ENCODE measurements at places on chromosomes 3 and 15.
A peak's percentile ranks its signal among the peaks of the same experiment; 100 is the strongest.

- DNase-seq: no peak
Observed at GRCh38 chr3:31048143-31048542, 153.7 kb upstream of the GADL1 start.

GRCh38 chr15:93206893-93207292 is 117.9 kb upstream of the RGMA start:
- DNase-seq: no peak

DNA sequence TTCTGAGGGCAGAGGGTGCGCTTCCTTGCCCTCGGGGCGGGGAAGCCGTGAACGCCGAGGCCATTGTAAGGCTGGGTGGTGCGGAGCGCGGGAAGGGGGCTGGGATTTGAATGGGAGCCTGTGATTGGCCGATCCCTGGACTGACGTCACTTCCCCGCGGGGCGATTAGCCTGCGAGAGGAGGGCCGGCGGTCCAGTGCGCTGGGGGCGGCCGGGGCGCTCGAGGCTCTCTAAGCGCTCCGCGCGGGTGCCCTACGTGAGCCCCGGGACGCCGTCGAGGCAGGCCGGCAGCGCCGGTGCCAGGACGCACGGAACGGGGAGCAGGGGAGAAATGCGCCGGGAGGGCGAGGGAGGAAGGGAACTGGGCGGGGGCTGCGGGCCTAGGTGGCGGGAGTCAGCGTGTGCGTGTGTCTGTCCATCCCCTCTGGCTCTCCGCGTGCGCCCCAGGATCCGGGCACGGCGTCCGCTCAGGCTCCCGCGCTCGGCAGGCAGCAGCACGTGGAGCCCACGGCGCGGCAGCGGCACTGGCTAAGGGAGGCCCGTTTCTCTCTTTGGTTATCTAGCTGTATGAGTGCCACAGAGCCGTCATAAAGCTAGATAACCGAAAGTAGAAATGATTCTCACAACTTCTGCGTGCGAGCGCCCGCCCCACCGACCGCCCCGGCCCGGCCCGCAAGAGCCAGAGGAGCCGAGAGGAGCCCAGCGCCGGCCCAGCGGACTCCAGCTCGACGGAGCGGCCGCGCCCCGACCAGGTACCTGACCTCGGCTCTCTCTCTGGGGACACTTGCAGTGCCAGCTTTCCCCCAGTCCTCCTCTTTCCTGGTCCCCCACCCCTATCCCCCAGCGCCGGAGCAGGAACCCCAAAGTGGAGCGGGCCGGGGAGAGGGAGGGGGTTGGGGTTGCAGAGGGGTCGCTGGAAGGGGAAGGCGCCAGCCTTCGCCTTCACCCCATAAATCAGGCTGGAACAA is 33.1 kb upstream of the POLG start:
- no peak for DNase-seq

- no peak for DNase-seq
Observed at GRCh38 chr3:181369637-181370036, 342.1 kb upstream of the SOX2 start.

DNA sequence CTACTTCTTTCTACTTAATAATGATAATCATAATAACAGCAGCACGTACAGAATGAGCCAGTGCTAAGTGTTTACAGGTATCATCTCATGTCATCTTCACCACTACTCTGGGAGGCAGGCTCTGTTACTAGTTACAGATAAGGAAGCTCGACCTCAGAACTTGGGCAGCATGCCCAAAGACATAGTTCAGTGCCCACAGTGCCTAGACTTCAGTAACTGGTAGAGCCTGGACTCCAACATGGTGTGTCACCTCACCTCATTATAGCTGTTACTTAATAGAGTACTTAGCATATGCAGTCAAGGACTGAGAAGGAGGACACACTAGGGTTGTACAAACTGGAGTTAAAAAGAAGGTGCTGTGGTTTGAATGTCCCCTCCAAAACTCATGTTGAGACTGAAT is 7.6 kb downstream of the GADL1 start:
- no peak for DNase-seq

DNA sequence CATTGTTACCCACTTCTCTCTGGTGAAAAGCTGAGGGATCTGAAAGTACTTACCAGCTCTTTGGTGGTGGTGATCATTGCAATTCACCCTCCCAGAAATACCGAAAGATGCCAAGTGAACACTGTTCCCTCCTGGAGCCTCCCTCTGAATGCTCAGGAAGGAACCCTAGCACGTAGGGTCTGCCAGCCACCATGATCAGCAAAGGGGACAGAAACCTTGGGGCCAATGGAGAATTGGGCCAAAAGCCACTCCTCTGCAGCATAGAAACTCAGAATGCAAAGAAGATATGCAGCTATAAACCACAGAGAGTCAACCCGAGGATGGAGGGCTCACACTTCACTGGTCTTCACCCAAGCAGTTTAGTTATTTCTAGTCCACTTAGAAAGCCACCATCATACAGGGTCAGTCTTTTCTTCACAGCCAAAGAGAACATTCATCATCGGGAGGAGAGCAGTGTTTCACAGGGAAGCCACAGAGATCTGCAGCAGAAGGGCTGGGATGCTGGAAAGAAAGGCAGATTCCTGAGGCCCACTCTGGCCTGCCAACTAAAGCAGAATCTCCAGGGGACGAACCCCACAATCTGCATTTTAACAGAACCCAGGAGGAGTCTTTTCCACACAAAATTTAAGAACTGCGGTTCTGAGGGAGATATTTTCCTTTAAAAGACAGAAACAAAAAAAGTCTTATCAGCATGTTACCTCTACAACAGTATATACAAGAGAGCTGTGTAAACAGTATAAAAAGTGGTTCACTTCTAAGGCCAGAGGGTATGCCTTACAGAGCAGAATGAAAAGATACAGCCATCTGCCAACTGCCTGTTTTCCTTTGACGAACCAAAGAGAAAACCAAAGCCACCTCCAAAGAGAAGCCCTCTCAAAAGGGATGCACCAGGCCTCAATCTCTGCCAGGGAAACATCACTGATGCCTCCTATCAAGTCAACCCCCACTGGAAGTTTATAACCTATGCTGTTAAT is 11.3 kb downstream of the TBC1D2B start:
- DNase-seq: no peak

DNA sequence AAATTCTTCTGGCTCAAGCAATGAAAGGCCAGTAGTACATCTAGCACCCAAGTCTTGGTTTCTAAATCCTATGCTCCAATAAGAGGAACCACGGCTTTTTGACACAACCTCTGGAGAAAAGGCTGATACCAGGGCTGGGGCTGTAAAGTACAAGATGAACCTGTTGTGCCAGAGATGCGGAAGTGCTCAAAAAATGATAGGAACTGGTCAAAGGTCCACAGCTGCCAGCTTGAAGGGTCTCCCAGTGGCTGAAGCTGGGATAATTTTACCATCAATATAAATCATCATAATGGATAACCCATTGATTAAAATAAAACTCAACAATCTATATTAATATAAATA is 558 bp upstream of the NCEH1 start:
- DNase-seq: no peak

- no peak for DNase-seq
Observed at GRCh38 chr3:21642433-21642832, 108.6 kb downstream of the ZNF385D start.

DNA sequence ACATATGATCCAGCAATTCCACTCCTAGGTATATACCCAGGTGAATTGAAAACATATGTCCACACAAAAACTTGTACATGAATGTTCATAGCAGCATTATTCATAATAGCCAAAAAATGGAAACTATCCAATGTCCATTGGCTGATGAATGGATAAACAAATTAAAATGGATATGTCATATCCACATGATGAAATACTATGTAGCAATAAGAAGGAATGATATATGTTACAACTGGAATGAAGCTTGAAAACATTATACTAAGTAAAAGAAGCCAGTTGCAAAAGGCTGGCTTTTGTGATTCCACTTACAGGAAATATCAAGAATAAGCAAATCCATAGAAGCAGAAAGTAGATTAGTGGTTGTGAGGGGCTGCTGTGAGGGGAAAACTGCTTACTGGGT is 33.7 kb downstream of the BNC1 start:
- DNase-seq: no peak

DNA sequence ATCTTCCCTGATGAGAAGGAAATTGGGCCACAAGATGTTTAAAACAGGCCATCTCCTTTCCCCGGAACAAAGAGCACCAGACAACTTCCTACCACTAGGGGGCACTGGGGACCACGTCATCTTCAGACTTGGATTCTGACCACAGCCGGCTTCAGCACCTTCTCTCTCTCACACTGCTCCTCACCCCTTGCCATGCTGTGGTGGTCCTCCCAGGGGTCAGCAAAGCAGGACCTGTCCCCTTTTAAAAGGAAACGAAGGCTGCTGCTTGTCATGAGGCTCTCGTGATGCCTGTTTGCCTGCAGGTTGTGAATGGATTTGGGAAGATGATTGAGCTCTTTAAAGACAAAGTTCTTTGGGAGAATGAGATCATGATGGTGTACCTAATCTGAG is 16.2 kb downstream of the RFT1 start:
- DNase-seq: peak; percentile 68

- no peak for DNase-seq
Observed at GRCh38 chr3:76986876-76987474, 52.9 kb upstream of the ROBO2 start.

DNA sequence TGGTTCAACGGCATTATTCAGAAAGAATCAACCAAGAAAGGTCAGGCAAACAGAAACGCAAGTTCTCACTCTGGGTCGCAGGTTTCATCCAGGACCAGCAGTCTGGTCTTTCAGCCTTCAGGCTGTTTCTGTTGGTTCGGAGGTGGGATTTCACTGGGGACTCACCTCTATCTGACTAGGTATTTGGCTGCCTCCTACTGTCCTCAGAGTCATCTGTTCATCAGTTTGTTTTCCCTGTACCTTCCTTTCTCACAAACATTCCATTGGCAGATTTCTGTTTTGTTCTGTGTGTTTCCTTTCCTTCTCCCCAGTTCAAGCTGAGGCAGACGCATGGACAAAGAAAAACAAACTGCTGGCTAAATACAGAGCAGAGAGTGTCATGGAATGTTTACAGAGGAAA is 1046.6 kb upstream of the CFAP20DC start:
- DNase-seq: no peak

DNA sequence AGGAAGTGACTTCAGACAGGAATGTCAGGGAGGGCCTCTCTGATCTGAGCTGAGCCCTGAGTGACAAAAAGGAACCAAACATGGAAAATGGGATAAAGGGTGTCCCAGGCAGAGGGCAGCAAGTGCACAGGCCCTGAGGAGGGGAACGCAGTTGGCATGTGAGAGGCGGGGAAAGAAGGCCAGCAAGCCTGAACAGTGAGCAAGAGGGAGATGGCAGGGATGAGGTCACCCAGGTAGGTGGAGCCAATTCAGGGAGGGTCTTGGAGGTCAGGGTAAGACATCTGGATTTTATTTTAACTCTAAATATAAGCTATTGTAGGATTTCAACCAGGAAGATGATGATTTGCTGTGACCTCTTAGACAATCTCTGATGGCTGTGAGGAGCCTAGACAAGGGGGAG is 167.7 kb downstream of the LRTM1 start:
- DNase-seq: no peak

DNA sequence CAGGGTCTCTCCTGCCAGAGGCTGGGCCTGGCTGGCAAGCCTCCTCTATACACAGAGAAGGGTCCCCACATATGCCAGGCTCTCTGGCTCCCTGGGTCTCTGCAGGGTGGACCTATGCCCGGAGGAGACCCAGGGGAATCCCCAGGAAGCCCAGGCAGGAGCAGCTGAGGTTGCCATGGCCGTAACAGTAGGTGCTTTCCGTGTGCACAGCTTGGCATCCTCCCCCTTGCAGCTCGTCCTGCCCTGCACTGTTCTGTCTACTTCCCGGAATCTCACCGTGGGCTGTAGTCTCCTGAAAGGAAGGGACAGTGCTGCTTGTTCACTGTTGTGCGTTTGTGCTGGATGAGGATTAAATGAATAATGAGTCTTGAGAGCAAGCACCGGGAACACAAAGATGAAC is 47.8 kb downstream of the DAPK2 start:
- DNase-seq: no peak

GRCh38 chr3:71269906-71270305 is 313.6 kb downstream of the FOXP1 start:
- DNase-seq: no peak

DNA sequence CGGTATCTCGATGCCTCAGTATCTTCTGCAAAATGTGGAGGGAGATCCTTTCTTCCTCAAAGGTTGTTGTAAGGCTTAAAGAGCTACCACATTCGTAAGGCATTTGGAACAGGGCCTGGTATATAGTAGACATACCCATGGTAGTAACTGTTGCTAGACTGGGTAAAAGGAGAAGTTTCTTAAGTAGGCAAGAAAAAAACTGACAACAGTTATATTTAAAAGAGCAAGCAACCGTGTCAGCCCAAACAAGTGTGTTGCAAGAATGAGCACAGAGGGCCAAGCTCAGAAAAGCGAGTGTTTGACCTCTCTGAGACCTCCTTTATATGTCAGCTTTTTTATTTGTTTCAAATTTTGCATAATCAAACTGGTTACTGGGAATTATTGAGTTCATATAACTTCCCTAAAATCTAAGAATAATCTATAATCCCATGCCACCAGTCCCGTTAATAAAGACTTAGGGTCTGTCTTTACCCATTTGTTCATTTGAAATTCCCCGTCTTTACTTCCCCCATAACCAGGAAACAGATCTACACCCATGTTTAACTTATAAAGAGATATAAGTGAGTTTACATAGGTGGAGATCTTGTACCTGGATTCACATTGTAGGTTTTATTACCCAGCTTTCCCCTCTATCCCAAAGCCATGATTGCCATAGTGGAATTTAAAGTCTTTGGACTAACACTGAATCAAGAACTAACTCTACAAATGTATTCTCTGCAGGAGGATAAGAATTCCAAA is 7.3 kb downstream of the B3GNT5 start:
- DNase-seq: no peak

DNA sequence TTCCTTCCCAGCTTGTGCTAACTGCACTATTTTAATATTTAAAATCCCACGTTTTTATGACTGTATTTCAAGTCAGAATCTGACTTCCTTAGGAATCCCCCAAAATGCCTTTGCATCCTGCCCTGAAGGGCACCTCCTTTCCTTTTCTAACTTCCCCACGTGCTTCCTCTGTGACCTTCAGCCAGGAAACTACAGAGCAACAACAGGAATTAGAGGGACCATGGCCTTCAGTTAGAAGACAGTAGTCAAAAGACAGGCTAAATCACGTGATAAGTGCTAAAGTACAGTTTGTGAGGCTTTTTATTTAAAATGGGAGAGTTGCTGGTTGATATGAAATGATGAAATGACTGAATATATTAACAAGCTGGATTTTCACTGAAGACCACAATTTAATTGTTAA is 11.8 kb upstream of the ABHD10 start:
- DNase-seq: no peak

- peak; percentile 21 for DNase-seq
Observed at GRCh38 chr15:69666441-69666882, 213.8 kb downstream of the RPLP1 start.

DNA sequence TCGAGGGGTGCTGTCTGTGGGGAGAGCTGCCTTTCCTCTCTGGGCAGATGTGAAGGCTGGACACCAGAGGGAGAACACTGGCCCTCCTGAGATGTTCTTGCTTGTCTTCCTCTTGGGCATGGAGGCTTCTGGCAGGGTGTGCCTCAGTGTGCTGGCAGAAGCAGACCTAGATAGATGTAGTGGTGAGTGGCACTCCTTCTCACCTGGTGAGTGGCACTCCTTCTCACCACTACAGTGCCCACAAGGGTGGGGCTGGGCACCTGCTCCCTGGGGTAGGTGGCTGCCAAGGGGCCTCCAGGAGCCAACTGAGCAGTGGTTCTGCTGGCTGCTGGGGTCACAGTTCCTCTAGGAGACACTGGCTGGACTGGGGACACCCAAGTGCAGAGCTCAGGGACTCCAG is 18.7 kb downstream of the ACVR2B start:
- DNase-seq: no peak

Data from stimulated activated CD8-positive, alpha-beta memory T cell treated with anti-CD3 and anti-CD28 coated beads, Interleukin-4, amount 100 ng/mL, for 4 hours (primary cell).